Fibroblast of skin of left quadriceps (primary cell): ENCODE measurements at places on chromosomes 5 and 9.

GRCh38 chr5:5954275-5954598 lies 424.1 kb downstream of the MED10 start:
- no peak for DNase-seq

DNA sequence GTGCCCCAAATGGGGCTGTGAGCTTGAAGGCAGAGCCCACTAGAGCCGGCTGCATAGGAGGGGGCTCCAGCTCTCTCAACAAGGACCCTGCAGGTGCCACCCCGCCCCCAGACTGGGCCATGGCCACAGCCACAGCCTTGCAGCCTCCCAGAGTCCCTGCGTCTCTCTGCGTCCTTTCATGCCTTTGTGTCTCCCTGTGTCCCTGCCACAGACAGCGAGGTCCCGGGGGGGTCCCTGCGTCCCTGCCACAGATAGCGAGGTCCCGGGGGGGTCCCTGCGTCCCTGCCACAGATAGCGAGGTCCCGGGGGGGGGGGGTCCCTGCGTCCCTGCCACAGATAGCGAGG lies 6.3 kb downstream of the NOXA1 start:
- no peak for DNase-seq

GRCh38 chr5:150407096-150407720 lies 5.5 kb downstream of the CD74 start:
- no peak for DNase-seq

DNA sequence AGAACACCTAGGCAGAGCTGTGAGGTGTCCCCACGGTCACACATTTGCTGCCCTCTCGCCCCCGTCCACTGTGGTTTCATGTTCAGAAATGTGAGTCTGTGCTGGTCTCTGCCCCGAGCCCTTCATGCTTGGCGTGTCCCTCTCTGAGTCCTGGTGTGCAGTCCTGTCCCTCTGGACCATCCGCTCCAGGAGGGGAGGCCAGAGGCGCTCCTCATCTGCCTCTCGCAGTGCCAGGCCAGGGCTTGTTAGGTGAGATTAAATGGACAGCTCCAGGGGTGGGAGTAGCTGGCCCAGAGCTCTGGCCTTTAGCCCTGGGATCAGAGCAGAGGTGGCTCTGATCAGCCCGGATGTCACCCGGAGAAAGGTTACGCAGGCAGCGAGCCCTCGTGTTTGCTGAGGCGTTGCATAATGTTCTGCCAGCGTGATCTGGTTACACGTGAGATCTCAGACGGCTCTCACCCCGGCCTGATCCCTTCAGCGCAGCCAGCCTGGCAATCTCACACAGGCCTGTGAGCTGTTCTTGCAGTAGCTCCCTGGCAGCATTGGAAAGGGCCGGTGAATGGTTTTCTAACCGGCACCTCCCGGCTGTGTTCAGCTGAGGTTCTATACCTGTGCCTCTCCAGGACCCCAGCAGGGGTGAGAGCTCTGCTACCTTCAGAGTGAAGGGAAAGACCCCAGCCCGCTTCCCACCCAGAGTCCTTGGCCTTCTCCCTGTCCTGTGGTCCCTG lies 24.5 kb downstream of the PTGES2 start:
- no peak for DNase-seq

DNA sequence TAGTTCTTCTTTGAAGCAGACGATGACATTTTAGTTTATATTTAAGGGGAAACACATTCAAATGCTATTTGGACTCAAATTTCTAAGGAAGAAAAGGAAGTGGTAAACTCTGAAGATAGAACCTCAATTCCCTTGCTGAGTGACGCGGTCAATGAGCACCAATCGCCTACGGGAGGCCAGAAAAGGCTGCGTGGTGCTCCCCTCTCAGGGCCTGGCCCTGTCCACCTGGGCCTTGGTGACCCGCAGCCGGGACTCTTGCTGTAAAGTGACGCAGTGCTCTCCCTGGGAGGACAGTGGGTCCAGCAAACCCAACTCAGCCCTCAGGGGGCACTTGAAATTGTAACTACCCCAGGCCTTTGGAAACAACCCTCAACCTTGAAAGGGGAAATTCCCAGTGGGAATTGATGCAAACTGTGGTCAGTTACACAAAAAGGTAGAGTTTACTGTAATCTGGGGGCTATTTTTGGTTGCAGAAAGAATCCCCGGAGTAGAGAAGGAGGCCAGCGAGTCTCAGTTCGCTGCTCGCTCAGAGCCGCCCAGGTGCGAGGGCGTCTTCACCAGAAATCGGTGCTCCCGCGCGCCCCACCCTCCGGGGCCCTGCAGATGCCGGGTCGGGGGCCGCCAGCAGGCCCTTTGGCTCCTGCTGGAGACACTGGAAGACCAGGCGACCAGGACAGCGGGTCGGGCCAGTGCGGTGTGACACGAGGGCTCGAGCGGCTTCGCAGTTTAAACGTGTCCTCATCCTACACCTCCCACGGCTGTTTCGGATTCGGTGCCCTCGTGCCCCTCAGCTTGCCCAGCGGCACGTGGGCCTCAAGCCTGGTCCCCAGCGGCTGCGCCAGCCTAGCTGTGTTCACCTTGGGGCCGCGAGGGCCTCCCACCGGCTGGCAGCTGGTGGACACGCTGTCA lies 1.4 kb upstream of the ANKRD33B start:
- no peak for DNase-seq

GRCh38 chr5:14674983-14675854 lies 10.7 kb downstream of the OTULIN start:
- DNase-seq = no peak

GRCh38 chr5:94674490-94675382 lies 56.3 kb downstream of the SLF1 start:
- no peak for DNase-seq

DNA sequence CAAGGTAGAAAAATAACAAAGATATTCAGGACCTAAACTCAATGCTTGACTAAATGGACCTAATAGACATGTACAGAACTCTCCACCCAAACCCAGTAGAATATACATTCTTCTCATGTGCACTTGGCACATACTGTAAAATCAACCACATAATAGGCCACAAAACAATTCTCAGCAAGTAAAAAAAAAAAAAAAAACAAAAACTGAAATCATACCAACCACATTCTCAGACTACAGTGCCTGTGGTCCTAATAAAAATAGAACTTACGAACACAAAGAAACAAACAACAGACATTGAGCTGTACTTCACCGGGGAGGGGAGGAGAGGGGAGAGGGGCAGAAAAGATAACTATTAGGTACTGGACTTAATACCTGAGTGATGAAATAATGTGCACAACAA lies 114.1 kb upstream of the CD180 start:
- DNase-seq = no peak

GRCh38 chr5:135015942-135016341 lies 18.1 kb downstream of the PITX1 start:
- DNase-seq = no peak

DNA sequence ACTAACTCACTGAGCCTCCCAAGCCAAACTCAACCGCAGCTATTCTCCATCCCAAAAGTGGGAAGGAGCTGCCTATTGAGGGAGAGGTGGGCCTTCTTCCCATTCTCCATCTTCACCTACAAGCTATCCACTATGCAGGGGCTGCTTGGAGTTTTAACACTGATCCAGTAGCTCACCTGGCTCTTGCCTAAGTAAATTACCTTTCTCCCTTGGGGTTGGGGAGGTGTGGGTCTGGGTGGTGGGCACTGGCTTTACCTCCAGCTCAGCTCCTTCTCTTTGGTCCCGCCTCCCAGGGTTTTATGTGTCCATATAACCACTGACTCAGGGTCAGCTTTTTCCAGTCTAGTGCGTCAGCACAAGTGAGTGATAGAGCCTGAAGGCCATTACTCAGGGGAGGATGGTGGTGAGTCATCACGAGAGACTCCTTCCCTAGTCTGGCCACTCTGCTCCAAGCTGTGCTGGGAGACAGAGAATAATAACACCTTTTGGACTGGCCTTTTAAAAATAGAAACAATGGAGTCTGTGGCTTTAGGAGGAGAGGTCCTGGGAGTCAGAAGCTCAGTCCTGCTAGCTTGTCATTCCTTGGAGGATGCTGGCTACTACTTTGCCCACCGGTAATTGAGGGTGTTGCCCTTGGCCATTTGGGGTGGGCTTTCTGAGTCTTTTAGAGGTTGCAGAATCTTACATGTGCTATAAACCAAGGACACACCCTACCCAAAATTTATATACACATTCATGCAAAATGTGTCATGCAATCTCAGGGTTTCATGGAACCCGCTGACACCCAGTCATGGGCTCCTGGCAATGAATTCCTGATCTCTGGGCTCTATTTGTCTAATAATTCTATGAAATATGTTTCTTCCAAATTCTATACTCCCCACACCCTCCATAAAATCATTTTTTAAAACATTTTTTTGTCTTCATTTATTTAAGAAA lies 35.6 kb upstream of the ATP6V1G1 start:
- DNase-seq = peak; percentile 81

- DNase-seq = no peak
Measured at GRCh38 chr9:95649801-95650213, 133.0 kb upstream of the PTCH1 start.

GRCh38 chr5:8720506-8720905 lies 825.4 kb downstream of the SEMA5A start:
- no peak for DNase-seq

GRCh38 chr9:98330831-98331230 lies 75.4 kb upstream of the TBC1D2 start:
- DNase-seq = peak; percentile 44

- DNase-seq = no peak
Measured at GRCh38 chr5:110824936-110825441, 86.2 kb downstream of the SLC25A46 start.

- no peak for DNase-seq
Measured at GRCh38 chr9:79813258-79813638, 241.5 kb downstream of the TLE4 start.

- DNase-seq = no peak
Measured at GRCh38 chr9:28925157-28925556, 1351.9 kb upstream of the C9orf72 start.
